ENCODE measurements at places on chromosomes 7 and 10.

- no peak for DNase-seq
Observed at GRCh38 chr10:88108115-88108610, 244.7 kb downstream of the PTEN start.

DNA sequence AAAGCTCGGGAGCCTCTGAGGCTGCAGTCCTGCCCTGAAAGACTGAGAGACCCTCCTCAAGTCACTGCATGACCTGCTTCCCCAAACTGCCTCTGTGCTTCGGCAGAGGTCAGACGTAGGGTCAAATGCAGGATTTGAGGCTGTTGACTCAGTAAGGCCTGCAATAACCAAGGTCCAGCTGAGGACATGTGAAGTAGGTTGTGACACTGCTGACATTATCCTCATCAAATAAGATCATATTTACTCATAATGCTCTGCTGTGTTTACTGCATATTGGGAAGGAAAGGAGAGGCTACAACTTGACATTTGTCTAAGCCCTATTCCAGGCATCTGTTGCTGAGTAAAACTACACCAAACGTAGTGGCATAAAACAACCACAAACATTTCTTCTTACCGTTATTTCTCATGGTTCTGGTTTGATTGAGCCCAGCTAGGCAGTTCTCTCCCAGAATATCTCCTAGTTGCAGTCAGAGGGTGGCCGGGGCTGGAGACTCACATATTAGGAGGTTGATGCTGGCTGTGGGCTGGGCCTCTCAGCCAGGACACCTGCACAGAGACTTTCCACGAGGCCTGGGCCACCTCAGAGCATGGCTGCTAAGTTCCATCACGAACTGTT, 122.1 kb upstream of the STK17A start:
- no peak for DNase-seq

DNA sequence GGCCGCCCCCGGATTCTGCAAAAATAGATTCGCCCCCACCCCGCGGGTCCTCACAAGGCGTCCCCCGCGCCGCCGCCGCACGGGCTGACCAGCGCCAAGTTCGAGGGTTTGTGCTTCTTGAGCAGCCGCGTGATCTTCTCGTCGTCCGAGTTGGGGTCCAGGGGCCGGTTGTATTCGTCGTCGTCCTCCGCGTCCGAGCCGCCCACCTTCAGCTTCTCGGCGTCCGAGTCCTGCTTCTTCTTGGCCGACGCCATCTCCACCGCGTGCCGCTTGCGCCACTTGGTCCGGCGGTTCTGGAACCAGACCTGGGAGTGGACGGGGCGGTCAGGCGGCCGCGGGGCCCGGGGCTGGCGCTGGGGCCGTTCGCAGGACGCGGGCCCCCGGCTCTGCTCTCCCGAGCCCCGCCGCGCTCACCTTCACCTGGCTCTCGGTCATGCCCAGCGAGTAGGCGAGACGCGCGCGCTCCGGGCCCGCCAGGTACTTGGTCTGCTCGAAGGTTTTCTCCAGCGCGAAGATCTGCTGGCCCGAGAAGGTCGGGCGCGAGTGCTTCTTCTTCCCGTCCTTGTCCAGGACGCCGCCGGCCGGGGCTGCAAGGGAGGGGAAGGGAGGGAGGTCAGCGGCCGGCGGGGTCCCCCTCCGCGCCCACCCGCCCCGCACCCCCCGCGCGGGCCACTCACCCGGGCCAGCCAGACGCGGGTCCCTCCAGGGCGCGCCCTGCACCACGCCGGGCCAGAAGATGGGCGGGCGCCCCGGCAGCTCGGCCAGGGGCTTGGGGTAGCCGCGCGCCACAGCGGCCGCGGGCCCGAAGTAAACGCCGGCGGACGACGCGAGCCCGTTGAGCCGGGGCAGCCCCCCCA, 853 bp downstream of the NKX6-2 start:
- no peak for DNase-seq

DNA sequence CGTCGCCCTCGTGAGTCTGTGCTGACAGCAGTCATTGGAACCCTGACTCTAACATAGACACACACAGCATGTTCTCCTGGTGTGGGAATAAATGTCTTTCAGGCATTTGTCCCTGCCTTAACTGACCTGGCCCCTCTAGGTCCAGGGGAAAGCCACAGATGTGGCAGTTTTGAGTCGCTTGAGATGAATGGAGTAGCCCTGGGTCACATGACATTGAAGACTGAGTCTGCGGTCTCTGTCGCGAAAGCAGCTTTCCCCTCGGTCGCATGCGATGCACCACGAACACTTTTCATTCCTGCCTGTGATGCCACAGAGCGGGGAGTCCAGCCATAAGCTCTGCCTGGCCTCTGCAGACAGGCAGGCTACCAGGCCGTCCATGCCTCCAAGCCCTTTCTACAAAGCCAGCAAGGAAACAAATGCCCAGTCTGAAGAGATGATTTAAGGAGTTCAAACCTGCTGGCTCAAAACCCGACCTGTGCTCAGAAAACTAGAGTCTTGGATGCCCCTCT, 172.3 kb downstream of the WDR37 start:
- no peak for DNase-seq

GRCh38 chr10:124992462-124993344, 50.8 kb downstream of the ZRANB1 start:
- DNase-seq: peak; percentile 3

DNA sequence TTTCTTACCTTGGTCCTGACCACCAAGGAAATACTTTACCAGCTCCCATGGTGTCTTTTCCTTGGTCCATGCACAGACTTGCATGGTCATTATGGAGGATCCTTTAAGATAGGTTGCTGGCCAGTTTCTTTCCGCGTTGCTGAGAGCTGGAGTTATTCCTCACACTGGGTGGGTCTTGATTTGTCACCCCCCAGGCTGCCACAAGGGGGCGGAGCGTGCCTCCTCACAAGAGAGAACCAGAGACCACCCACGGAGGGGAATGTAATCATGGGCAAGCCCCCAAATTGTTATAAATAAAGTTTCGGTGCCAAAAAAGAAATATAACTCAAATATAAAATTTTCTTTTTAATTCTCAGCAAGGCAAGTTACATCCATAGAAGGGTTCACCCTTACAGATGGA, 10.5 kb upstream of the TRIM24 start:
- no peak for DNase-seq

DNA sequence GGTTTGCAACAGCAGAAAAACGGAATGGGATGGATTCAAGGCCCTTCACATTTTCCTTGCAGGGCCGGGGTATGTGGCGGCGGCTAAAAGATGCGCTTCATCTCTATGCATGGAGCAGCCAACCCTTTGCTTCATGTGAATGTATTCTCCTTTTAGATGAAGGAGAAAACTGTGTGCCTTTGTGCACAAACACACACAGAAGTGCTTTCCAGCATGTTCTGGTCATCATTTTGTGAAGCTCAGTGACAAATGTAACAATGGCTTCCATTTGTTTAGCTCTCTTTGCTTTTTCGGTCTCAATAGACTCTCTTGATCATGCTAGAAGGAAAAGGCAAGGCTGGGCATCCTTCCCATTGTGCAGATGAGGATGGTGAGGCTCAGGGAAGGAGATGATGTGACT, 161.7 kb upstream of the MKI67 start:
- no peak for DNase-seq

DNA sequence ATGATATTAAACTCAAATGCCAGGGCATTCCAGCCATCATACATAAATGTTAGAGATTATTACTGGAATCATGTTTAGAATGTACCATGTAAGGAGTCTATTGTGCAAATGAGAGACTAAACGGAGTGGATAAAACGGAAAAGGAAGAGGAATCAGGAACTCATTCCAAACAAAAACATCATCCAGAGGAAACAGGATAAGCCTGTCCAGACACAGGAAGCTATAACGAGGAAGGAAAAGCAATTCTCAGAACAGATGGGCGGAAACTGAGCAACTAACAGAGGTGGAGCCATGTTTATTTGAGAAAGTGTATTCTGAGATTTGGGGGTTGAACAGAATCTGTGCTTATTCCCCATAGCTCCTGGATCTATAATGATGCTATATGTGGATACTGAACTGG, 52.3 kb upstream of the TRIM24 start:
- DNase-seq: no peak

- DNase-seq: no peak
Observed at GRCh38 chr10:32166365-32166764, 110.1 kb upstream of the KIF5B start.

GRCh38 chr10:94006591-94007550, 13.1 kb downstream of the PLCE1 start:
- DNase-seq: peak; percentile 87

- DNase-seq: no peak
Observed at GRCh38 chr7:7706101-7706511, 12.3 kb downstream of the RPA3 start.

- no peak for DNase-seq
Observed at GRCh38 chr7:109125001-109125400, 555.3 kb downstream of the DNAJB9 start.

- DNase-seq: no peak
Observed at GRCh38 chr10:62025901-62026879, 124.7 kb downstream of the ARID5B start.

DNA sequence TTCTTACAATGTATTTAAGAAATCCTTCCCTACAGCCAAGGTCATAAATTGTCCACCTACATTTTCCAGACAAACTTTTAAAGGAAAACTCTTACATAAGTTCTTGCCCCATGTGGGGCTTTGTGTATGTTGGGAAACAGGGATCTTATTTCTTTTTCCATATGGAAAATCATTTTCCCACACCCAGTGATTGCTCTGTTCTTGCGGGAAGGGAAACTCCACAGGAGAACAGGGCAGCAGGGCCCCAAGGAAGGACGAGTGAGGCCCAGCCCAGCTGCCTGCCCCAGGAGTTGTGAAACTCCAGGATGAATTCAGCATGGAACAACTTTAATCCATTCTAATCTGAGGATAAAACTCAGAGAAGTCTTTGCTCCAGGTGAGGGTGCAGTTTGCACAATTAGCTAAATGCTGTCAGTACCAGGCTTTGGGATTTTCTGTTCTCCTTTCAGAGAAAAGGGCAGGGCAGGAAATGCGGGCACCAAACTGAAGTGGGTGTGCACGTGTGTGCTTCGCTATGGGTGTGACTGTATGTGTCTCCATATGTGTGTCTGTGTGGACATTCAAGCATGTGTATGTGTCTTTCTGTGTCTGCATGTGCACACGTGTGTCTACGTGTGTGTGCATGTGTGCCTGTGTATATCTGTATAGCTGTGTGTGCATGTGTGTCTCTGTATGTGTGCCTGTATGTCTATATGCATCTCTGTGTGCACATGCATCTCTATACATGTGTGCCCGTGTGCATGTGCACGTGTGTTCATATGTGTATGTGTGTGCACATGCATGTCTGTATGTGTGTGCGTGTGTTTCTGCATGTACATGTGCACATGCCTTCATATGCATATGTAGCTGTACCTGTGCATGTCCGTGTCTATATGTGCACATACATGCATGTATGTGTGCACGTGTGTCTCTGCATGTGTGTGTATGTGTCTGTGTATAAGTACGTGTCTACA, 102.0 kb upstream of the FAM20C start:
- peak; percentile 77 for DNase-seq

- DNase-seq: no peak
Observed at GRCh38 chr7:45456105-45456504, 118.1 kb upstream of the ADCY1 start.

GRCh38 chr7:32257621-32258020, 187.4 kb upstream of the PDE1C start:
- no peak for DNase-seq

- no peak for DNase-seq
Observed at GRCh38 chr10:94376865-94377264, 14.1 kb upstream of the NOC3L start.

DNA sequence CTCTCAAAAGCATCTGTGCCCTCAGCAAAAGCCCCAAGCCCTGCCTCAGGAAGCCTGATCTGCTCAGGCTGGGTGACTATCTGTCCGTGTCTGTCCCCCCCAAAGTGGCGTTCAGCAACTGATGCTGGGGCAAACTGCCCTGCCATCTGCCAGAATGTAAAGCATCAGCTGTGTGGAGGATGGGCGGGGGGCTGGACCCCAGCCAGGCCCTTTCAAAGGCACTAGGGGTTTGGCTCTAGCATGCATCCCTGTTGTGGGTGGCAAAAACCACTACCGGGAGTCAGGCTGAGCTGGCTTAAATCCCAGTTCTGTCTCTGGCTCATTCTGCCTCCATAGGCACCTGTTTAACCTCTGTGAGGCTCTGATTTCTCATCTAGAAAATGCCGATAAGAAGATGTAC, 35.5 kb downstream of the GPRIN2 start:
- DNase-seq: no peak

DNA sequence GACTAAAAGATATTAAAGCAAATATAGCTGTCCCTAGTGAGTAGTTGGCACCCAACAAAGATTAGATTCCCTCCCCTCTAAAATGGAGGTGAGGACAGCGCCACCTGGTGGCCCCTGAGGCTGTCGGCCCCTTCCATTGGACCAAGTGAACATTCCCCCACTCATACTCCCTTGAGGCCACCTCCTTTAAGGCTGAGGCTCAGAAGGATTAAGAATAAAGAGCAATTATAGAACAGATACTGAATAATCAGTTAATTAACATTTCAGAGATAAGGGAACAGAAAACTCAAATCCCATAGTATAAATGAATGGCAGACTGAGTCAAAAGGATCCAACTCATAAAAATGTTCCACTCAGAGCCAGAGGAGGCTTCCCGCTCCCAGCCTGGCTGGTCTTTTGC, 130.4 kb upstream of the GHITM start:
- no peak for DNase-seq

GRCh38 chr7:83415840-83416239, 233.1 kb downstream of the SEMA3E start:
- DNase-seq: no peak

- DNase-seq: no peak
Observed at GRCh38 chr10:103373544-103373943, 5.8 kb downstream of the TAF5 start.

- no peak for DNase-seq
Observed at GRCh38 chr10:37975401-37975991, 951 bp downstream of the ZNF25 start.

GRCh38 chr7:106331441-106332175, 46.8 kb upstream of the NAMPT start:
- DNase-seq: no peak

DNA sequence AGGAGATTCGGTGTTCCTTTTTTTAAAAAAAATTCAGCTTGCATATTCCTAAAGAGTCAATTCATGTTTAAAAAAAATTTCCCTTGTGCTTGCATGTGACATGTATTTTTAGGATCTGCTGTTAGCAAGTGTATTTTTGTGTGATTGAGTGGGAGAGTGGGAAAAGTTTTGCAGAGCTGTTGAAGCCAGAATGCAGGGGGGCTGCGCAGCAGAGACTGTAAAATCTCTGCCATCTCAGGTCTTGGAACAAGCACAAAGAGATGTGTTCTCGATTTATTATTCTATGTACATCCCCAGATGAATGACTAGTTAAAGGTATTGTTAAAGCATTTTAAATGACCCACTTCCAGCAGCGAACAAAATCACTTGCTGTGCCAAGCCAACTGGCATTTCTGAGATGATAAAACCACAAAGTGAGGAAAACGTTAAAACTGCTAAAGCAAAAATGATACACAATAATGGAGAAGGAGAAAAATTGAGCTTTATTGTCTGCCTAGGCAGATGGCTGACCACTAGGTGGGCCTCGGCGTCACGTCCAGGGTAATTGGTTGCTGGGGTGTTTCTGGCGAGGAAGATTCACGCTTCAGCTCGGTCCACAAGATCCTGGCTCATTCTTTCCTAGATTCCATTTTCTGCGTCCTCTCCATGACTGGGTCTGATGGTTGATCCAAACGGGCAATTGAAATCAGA, 67.0 kb upstream of the ATRNL1 start:
- no peak for DNase-seq

All from AG09309 (cell line).